Psoas muscle (tissue), 8 donors: ENCODE measurements at places on chromosomes 4 and X. TPM values are rescaled to one million over a fixed set of nuclear protein-coding genes. Genes with fewer than 3 reads are reported as not detected.

The DGKK gene
- total RNA-seq, result not detected

The C4orf50 gene
- total RNA-seq, result not detected

DNA sequence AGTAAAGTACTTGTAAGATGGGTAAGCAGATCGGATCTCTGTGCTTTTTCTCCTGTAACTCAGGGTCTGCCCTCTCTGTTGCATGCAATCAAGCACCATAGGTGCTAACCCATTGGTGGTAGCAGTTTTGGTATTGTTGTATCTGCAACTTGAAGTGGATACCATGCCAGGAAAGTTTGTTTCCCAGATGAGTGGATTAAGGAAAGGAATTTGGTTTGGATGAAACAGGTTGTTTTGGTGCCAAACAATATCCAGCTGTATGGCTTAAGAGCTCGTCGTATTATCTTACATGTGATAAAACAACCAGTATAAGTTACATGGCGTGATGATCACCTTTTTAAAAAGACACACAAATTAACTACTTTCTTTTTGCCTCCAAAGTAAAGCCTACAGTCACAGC, 280.9 kb upstream of the TENM3 start:
- H3K27me3 ChIP-seq, result no peaks in the 10 kb centered on the region
- H3K36me3 ChIP-seq, result no peaks in the 10 kb centered on the region
- no peak overlapping the region for H3K4me3 ChIP-seq
- H3K4me1 ChIP-seq, result no peaks in the 10 kb centered on the region
- no peak overlapping the region for H3K27ac ChIP-seq

- no peaks in the 10 kb centered on the region for H3K36me3 ChIP-seq
- no peak for DNase-seq
- no peak overlapping the region for H3K4me3 ChIP-seq
- H3K27me3 ChIP-seq, result no peaks in the 10 kb centered on the region
- no peak overlapping the region for H3K27ac ChIP-seq
- no peaks in the 10 kb centered on the region for H3K4me1 ChIP-seq
Measured at GRCh38 chr4:24892778-24893177, 20.1 kb downstream of the CCDC149 start.

DNA sequence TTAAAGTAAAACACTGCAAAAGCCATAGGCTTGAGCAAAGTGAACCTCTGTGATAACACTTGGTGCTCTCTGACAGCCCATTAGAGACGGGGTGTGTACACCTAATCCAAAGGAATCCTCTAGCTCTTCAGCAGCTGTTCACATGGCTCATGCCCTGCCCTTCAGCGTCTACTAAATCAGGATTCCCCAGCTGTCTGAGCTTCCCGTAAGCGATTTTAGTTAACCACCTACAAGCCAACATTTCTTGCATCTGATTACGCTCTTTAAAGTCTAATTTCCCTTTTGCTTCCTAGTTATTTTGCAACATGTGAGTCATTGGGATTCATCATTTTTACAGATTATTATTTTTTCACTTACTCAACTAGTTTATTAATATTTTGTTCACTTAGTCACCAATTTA, 6.5 kb downstream of the DMD start:
- H3K4me1 ChIP-seq, result peaks cover 4% of the 10 kb centered on the region
- peak overlapping the region; percentile 64 for H3K4me3 ChIP-seq
- H3K36me3 ChIP-seq, result no peaks in the 10 kb centered on the region
- peak overlapping the region; percentile 85 for H3K27ac ChIP-seq
